ENCODE measurements at places on chromosomes 11 and 22.
A peak's percentile ranks its signal among the peaks of the same experiment; 100 is the strongest.

DNA sequence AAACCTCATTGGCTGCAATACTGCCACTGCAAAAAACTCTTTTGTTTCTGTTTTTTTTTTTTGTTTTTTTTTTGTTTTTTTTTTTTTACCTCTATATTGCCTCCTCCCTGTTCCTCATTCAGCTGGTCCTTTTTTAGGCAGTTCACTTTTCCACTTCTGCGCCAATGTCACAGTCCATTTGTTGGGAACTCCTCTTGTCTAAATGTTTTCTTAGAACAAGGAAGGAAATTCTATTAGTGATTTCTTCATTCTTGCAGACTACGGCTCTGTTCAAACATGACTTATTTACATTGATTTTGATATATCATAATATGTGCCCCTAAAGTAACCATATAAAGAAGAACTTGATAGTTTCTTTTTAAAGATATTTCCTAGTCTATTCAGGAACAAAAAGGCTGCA, 2.9 kb downstream of the FAM118B start:
- DNase-seq, result no peak

DNA sequence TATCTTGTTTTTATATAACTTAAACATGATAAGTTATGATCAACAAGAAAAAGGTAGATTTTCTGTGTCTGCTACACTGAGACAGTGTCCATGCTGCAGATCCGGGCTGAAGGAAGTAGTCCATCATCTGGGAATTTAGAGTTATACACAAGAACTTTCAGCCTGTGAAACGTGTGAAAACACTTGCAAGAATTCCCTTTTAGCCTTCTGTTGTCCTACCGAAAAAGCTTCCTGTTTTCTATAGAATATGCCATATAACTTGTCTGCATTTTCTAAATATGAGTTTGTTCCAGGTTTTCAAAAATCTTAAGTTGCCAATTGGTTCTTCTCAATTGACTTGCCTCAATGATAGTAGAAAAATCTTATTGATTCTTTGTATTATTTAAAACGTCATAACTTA, 64.4 kb upstream of the MYO18B start:
- DNase-seq, result no peak

DNA sequence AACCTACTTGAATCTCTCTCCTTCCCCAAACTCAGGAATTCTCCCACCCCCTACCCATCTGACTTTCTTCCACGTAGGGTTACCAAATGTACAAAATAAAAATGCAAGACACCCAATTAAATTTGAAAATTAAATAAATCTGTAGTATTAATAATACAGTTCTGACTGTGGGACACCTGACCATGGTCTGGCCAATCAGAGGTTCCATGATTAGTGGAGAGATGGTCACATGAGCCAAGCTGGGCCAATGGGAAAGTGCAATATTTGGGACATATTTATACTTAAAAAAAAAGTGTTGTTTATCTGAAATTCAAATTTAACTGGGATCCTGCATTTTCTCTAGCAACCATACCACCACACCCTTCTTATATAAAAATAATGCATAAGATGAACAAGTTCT, 29.8 kb upstream of the ASPHD2 start:
- DNase-seq, result no peak

- no peak for DNase-seq
These were observed 819.0 kb upstream of the CCDC90B start for GRCh38 chr11:84105148-84105547.

- no peak for DNase-seq
These were observed 12.8 kb downstream of the KCTD14 start for GRCh38 chr11:78010304-78010703.

DNA sequence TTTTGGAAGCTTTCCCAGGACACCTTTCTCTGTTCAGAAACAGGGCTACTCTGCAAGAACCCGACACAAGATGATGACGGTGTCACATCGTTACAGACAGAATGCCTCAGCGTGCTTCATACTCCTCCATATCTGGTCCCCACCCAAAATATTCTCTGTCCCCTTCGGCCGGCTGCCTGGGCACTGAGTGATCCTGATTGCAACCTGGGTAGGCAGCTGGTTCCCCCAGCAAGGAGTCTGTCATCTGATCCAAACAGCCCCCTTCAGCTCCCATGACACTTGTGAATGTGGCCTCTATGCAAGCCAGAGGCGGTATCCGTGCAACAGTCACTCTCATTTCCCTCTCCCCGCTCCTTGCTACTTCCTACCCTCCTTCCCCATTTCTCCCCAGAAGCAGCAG, 431.7 kb upstream of the B3GAT1 start:
- no peak for DNase-seq

DNA sequence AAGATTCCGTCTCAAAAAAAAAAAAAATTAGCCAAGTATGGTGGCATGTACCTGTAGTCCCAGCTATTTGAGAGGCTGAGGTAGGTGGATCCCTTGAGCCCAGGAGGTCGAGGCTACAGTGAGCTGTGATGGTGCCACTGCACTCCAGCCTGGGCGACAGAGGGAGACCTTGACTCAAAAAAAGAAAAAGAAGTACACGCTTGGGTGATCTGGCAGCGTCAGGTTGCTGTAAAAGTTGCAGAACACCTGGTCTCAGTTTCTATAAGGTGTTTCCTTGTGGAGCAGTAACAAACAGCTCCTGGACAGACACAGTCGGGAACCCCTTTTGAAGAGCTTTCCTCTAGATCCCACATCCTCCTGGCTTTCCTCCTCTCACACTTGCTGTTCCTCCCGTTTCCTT, 45.8 kb downstream of the SCGB1A1 start:
- no peak for DNase-seq

- no peak for DNase-seq
These were observed 4.7 kb downstream of the MUS81 start for GRCh38 chr11:65864706-65865471.

DNA sequence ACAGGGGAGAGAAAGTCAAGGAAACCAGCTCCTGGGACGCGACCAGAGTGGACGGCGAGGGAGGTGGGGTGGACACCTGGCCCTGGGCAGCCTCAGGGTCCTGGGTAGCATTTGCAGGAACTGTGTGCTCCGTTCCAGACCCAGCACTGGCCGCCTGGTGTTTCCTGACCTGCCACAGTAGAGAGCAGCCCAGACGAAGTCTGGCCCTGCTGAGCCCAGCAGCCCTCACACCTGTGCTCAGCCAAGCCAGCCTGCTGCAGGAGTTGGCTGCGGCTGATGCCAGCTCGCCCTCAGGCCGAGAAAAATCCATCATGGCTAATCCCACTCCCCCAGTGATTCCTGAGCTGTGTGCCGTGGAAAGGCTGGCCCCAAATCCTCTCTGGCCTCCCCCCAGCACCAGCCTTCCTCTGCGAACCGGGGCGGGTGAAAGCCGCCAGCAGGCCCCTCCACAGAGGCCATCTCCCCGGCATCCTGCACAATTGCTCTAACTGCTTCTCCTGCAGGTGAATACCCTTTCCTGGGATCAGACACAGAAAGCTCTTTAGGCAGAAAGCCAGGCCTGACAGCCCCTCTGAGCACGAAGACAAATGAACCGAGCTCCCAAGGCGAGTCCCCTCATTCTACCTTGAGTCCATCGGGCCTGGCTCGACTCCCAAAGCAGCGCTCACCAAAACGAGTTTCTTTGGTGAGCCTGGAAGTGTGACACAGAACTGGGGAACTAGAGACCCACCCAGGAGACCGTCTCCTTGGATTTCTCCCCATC, 88.6 kb downstream of the RTL6 start:
- DNase-seq, result no peak

DNA sequence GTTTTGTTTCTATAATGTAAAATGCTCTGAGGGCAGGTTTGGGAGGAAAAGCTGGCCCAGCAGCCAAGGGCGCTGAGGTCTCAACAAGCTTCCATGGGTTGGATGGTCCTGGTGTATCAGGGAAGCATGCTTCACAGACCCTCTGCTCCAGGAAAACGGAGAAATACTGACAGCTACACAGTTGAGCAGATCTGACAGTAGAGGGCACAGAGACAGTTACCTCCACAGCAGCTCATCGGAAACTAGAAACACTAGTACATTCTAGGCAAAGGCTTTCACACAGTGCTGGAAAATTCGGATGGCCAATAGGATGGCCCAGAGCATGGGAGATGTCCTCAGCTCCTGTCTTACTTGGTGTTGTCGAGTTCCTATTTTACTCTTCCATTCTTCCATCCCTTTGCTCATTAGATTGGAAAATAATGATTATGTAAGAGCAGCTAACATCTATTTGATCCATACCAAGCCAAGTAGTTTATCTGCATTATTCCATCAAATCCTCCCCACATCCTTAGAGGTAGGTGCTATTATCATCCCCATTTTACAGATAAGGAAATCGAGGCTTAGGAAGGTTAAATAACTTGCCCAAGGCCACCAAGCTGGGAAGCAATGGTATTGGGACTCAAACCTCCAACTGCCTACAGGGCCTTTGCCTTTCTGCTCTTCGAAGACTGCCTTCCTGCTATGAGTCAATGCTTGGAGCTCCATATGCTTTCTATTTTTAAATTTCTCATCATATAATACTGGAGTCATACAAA, 28.3 kb downstream of the LMO2 start:
- DNase-seq, result no peak

GRCh38 chr22:29737251-29738117, 17.7 kb downstream of the CABP7 start:
- no peak for DNase-seq

- DNase-seq, result peak; percentile 7
These were observed 6.7 kb upstream of the OR5I1 start for GRCh38 chr11:55942785-55943392.

GRCh38 chr22:33722816-33723215, 197.5 kb downstream of the LARGE1 start:
- no peak for DNase-seq

DNA sequence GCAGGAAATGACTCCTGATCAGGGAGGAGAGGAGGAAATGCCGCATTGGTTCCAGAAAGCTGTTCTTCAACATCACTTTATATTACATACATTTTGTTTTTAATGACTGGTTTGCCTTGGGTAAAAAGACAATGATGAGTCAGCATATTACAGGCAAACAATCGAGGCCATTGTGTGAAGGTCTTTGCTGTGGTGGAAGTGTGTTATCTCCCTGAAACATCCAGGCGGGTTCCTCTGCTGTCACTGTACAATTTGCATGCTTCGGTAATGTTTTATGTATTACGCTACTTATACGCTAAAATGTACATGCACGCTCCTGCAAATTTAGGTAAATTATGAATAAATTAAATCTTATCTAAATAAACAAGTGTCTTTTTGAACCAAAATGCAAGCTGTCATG, 161.1 kb downstream of the KIRREL3 start:
- no peak for DNase-seq

DNA sequence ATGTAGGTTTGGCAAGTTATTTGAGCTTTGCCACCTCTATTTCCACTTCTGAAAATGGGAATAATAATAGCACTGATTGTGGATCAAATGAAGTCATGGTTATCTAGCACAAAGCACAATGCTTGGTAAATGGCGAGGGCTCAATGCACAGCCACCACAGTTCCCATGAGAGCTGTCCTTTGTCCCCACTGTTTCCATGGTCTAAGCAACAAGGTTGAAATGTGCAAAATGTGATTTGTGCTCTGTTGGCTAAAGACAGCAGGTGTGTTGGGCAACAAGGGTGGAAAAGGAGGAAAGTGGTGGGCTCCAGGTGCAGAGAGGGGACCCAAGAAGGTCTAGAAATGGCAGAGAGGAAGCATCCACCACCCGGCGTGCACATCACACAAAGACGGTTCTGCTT, 200.5 kb downstream of the TRIM29 start:
- no peak for DNase-seq

DNA sequence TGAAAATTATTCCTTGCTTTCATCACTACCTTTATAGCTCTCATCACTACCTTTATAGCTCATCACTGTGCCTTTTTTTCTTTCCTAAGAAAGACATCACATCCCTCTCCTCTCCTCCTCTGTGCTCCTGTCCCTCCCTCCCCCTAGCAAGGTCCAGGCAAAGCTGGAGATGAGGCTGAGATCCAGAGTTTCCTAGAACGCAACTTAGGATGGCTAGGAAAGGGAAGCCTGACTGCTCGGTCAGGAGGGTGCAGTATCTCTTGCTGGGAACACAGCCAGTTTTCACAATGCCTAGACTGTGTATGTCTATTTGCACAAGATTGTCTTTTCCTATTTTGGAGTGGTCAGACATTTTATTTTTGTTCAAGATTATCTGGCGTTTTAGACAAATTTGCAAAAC, 24.7 kb downstream of the TUB start:
- no peak for DNase-seq

- DNase-seq, result no peak
These were observed 36.6 kb downstream of the SLC25A17 start for GRCh38 chr22:40782521-40782920.

GRCh38 chr11:130188585-130189347, 29.2 kb downstream of the ST14 start:
- no peak for DNase-seq

DNA sequence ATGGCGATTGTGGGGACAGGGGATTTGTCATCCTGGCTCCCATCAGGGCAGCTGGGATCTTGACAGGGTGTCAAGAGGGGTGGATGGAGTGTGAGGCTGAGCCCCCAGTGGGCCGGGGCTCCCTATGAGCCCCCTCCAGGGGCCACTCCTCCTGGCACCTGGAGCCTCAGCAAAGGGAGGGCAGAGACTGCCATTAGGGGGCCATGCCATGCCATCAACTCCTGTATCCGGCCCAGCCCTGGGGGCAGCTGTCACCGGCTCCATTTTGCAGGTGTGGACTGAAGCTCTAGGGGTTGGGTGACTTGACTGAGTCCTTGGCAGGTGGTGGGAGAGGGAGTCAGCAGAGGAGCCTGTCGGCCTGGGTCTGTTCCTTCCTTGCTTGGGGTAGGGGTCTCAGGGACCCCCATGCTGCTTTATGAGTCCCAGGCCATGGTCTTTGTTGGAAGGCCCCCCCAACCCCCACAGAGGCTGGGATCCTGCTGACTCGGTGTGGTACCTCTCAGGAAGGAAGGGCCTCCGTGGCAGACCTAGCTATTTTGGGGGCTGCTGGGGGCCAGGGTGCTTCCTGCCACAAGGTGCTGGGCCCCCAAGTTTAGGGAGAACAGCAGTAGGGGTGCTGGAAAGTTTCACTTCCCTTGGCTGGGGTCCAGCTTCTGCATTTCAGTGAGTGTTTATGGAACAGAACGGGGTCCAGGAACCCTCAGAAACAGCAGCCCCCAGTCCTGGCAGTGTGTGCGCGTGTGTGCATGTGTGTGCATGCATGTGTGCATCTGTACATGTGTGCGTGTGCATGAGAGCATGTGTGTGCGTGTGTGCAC, 1.5 kb downstream of the ACY3 start:
- no peak for DNase-seq
